Progenitor cell of endocrine pancreas (in vitro differentiated cells): ENCODE measurements at places on chromosomes 2 and 18. TPM values are rescaled to one million over a fixed set of nuclear protein-coding genes. Genes with fewer than 3 reads are reported as not detected.

DNA sequence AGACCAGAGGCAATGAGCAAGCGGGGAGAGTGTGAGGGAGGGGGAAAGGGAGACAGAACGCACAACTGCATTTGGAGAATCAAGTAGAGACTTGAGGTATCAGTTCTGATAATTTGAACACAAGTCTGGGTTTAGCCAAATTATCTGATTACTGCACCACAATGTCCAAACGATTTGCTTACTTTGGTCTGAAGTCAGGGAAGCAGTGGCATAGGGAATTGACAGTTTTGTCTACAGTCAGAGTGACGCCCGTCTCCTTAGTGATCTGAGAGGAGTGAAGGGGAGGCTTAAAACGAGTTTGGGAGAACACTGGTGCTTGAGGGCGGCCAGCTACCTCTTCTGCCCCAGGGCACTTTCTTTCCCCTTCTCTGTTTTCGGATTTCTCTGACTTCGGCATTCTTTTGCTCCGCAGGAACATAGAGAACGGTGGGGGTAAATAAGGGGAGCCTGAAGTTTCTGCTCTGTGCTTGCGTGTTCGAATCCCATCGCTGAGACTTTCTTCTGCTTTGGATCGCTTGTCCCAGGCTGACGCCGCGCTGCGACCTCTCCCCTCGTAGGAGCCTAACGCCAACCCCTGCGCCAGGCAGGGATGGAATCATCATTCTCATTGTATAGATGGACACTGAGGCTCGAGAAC is 2.9 kb upstream of the DLX2 start:
- no peak for DNase-seq
- no peak overlapping the region for H3K4me3 ChIP-seq
- H3K36me3 ChIP-seq = no peaks in the 10 kb centered on the region
- H3K27me3 ChIP-seq = peaks cover 88% of the 10 kb centered on the region
- peaks cover 11% of the 10 kb centered on the region for H3K4me1 ChIP-seq

DNA sequence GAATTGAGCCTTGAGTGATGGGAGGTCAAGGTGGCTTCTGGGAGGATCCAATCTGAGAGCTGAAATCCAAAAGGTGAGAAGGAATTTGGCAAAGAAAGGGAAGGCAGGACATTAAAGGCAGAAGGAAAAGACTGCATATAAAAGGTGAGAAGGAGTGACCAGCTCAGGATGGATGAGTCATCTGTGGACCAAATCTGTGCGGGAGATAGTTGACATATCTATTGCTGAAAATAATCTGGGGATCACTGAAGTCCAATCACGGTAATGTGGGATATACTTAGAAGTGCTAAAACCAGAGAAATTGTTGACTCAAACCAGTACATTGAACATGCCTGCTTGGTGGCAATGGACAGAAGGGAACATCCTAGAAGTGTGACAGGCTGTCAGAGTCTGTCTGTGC is 8.0 kb upstream of the PTPN4 start:
- no peaks in the 10 kb centered on the region for H3K36me3 ChIP-seq
- H3K4me1 ChIP-seq = peaks cover 2% of the 10 kb centered on the region
- H3K27ac ChIP-seq = no peak overlapping the region
- DNase-seq = no peak
- H3K4me3 ChIP-seq = no peak overlapping the region

GRCh38 chr2:55879976-55880375 is 43.6 kb downstream of the EFEMP1 start:
- no peak for DNase-seq
- no peak overlapping the region for H3K4me3 ChIP-seq
- no peak overlapping the region for H3K27ac ChIP-seq
- H3K36me3 ChIP-seq = peaks cover 1% of the 10 kb centered on the region
- H3K27me3 ChIP-seq = no peaks in the 10 kb centered on the region
- H3K4me1 ChIP-seq = peaks cover 3% of the 10 kb centered on the region

MARCO gene
- not detected in 2 replicates for total RNA-seq

TRIM54 gene
- not detected in 2 replicates for total RNA-seq

HOXD4 gene
- not detected in 2 replicates for total RNA-seq

DNA sequence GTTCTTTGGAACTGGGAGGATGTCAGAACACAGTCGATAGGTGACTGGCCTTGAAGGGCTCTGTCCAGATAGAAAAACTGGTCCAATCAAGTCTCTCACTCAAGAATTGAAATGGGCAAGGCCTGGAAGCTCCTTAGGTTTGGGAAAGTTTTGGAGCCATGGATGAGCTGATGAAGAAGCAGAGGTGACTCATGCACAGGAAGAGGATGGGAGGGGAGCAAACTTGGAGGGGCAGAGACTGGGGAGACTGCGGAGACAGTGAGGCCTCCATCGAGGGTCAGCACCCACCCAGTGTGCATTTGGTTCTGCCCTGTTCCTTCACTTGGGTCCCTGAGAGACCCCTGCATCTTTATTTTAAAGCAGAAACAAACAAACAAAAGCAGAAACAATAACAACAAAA is 41.1 kb downstream of the SOWAHC start:
- no peak overlapping the region for H3K4me3 ChIP-seq
- H3K4me1 ChIP-seq = peaks cover 6% of the 10 kb centered on the region
- no peak for DNase-seq
- no peak overlapping the region for H3K27ac ChIP-seq
- H3K36me3 ChIP-seq = no peaks in the 10 kb centered on the region

- no peak overlapping the region for H3K4me3 ChIP-seq
- H3K27ac ChIP-seq = peak overlapping the region; percentile 73
- no peaks in the 10 kb centered on the region for H3K36me3 ChIP-seq
- H3K27me3 ChIP-seq = peaks cover 14% of the 10 kb centered on the region
- peaks cover 14% of the 10 kb centered on the region for H3K4me1 ChIP-seq
These were observed 560.5 kb upstream of the HS6ST1 start for GRCh38 chr2:128879161-128879560.

LIMS3 gene
- 0.93 and 1.3 TPM in 2 replicates for total RNA-seq

DNA sequence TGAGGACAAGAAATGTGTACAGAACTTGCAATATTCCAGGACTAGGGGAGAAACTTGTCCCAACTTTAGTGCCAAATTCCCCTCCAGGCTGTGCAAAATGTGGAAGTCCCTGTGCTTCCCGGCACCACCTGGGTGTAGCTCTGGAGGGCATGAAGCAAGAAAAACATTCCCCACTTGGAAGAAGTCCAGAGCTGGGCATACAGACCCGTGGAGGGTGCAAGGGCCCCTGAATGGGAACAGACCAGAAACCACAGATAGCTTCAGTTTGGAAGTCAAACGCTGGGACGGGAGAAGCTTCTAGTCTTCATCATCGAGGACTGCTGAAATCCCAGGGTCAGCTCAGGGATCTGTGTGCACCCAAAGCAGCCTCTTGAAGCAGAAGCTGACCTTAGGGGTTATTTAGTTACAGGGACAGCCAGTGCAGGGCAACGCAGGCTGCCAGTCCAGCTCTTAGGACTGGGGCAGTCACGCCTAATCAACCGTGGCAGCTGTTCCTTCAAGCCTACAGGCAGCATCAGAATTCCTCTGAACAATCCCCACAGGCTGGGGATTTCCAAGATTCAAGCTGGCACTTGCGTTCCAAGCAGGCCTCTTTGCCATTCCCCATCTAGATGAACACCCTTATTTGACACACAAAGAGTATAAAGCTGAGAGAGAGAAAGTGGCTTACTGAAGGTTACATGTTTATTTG is 269.4 kb downstream of the LOXHD1 start:
- peaks cover 1% of the 10 kb centered on the region for H3K4me1 ChIP-seq
- H3K27ac ChIP-seq = peak overlapping the region; percentile 15
- no peaks in the 10 kb centered on the region for H3K36me3 ChIP-seq
- DNase-seq = no peak
- no peak overlapping the region for H3K4me3 ChIP-seq
- no peaks in the 10 kb centered on the region for H3K27me3 ChIP-seq

DNA sequence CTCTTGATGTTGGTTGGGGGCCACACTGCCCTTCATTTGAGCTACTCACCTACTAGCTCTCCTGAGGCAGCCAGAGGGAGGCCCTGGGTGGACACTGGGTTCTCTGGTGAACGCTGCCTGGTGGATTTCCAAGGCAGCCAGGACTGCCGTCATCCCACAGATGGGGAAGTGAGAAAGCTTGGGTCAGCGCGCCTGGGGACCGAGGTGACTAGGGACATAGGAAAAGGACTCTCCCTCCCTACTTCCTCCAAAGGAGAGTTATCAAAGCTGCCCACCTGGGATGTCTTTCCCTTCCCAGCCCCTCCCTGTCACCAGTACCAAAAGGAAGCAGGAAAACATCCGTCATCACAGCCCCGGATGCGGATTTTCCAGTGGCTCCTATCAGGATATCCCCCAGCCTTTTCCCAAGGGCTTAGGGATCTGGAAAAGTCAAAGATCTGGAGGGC is 3.8 kb upstream of the SEMA4C start:
- H3K27me3 ChIP-seq = peaks cover 18% of the 10 kb centered on the region
- H3K4me1 ChIP-seq = peaks cover 10% of the 10 kb centered on the region
- H3K27ac ChIP-seq = no peak overlapping the region
- H3K36me3 ChIP-seq = no peaks in the 10 kb centered on the region
- no peak for DNase-seq
- H3K4me3 ChIP-seq = no peak overlapping the region

DAW1 gene
- 0.42 TPM in 1 of 2 replicates, not detected in the other for total RNA-seq

- H3K4me1 ChIP-seq = no peaks in the 10 kb centered on the region
- no peaks in the 10 kb centered on the region for H3K36me3 ChIP-seq
- DNase-seq = no peak
- H3K27me3 ChIP-seq = peaks cover 20% of the 10 kb centered on the region
- H3K27ac ChIP-seq = no peak overlapping the region
These were observed 38.3 kb downstream of the FBXO48 start for GRCh38 chr2:68428746-68429145.

RAB17 gene
- 49.9 and 52.0 TPM in 2 replicates for total RNA-seq

- no peaks in the 10 kb centered on the region for H3K36me3 ChIP-seq
- peaks cover 19% of the 10 kb centered on the region for H3K4me1 ChIP-seq
- H3K27me3 ChIP-seq = peaks cover 17% of the 10 kb centered on the region
- DNase-seq = no peak
- H3K27ac ChIP-seq = no peak overlapping the region
These were observed 11.6 kb upstream of the ACKR3 start for GRCh38 chr2:236558036-236558435.

FNDC4 gene
- total RNA-seq = 10.2 and 12.2 TPM in 2 replicates

CABYR gene
- 8.0 and 10.5 TPM in 2 replicates for total RNA-seq

- H3K4me3 ChIP-seq = no peak overlapping the region
- peaks cover 7% of the 10 kb centered on the region for H3K27me3 ChIP-seq
These were observed 103.2 kb upstream of the ZNF521 start for GRCh38 chr18:25455159-25455558.

DNA sequence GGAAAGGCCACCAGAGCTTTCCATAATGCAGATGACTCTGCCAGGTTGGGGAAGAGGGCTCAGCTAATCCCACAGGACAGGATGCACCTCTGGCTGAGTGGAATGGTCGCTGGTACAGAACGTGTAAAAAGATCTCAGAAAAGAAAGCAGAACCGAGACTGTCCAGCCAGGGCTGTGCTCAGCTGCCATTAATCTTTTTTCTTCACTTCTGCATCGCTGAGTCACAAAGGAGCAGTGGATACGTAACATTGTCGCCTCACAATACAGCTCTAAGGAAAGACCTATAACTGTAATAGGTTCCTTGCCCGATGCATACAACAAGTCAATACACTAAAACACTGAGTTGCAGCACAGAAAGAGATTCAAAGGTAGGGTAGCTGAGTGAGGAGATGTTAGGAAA is 354.2 kb downstream of the EN1 start:
- peaks cover 82% of the 10 kb centered on the region for H3K27me3 ChIP-seq
- H3K36me3 ChIP-seq = peaks cover 2% of the 10 kb centered on the region
- H3K27ac ChIP-seq = no peak overlapping the region
- DNase-seq = no peak
- no peaks in the 10 kb centered on the region for H3K4me1 ChIP-seq
- no peak overlapping the region for H3K4me3 ChIP-seq

STRADB gene
- 48.2 and 51.0 TPM in 2 replicates for total RNA-seq

DNA sequence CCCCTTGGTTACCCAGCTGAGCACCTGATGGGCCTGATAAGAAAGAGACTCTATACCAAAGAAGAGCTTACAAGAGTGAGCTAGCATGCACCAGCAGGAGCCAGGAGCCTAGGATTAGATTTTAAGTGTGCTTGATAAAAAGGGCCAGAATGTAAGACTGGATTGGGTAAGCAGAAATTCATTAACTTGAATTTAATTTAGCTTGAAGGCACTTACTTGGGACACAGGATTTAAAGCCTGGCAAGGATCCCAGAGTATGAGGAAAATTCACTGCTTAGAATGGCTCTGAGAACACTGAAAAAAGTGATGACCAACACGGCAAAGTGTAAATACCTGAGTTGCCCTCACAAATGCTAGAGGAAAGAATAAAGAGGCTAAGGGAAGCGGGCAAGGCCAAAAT is 91.3 kb upstream of the RBBP8 start:
- no peak overlapping the region for H3K4me3 ChIP-seq
- H3K36me3 ChIP-seq = no peaks in the 10 kb centered on the region
- no peaks in the 10 kb centered on the region for H3K27me3 ChIP-seq
- H3K27ac ChIP-seq = no peak overlapping the region
- DNase-seq = no peak

DNA sequence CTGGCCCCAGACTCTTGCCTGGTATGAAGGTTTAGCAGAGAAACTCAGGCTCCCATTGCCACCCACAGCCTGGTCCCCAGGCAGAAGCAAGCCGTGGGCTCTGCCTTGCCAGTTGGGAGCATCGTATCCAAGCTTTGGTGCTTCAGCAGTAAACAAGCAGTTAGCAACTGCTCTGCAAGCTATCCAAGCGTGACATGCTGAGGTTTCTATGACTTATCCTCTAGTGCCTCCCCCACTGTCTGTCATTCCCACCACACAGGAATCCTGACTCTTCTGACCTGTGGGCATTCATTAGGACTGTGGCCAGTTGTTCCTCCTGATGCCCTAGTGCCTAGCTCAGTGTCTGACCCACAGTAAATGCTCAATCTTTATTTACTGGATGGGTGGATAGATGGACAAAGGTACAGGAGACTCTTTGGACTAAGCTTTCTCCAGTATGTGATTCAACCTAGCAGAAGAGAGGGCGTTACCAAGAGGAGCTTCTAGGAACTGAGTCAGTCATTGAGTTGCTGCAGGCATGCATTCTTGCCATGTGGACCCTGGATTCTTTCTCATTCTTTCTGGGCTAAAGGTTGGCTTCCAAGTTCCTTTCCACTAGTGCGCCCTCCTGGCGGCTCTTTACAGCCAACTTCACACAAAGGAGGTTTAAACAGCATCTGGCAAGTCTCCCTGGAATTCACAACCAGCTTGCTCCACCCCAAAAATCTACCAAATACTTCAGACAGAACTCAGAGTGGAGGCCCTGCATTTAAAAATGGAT is 40.6 kb upstream of the MRPL19 start:
- peaks cover 26% of the 10 kb centered on the region for H3K27me3 ChIP-seq
- H3K4me1 ChIP-seq = no peaks in the 10 kb centered on the region

SLC35F6 gene
- 19.2 and 19.9 TPM in 2 replicates for total RNA-seq

GRCh38 chr18:41484069-41484468 is 471.0 kb upstream of the PIK3C3 start:
- peaks cover 4% of the 10 kb centered on the region for H3K36me3 ChIP-seq
- DNase-seq = no peak
- H3K27me3 ChIP-seq = no peaks in the 10 kb centered on the region
- no peak overlapping the region for H3K4me3 ChIP-seq

SCN2A gene
- total RNA-seq = 0.86 and 1.0 TPM in 2 replicates

DNA sequence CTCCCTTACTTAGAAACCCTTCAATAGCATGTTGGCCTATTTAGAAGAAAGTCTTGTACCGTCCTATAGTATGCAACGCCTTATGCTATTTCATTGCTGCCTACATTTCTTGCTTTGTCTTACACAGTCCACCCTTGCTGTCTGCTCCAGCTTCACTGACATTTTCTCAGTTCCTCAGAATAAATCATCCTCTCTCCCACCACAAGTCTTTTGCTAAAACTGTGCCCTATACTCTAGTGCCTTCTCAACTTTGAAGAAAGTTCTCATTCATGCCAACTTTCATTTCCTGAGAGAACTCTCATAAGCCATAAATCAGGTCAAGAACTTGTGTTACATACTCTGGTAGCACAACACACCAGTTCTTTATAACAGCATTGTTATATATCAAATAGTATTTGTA is 54.3 kb upstream of the COL3A1 start:
- H3K36me3 ChIP-seq = no peaks in the 10 kb centered on the region
- H3K27ac ChIP-seq = no peak overlapping the region
- DNase-seq = no peak
- no peak overlapping the region for H3K4me3 ChIP-seq
- no peaks in the 10 kb centered on the region for H3K27me3 ChIP-seq
